ENCODE measurements at places on chromosomes 5 and 9.

GRCh38 chr9:91840469-91840868, 109.6 kb downstream of the ROR2 start:
- DNase-seq = no peak

- no peak for DNase-seq
These were observed 255.3 kb upstream of the SMARCA2 start for GRCh38 chr9:1759771-1760300.

GRCh38 chr5:19534751-19535150, 453.2 kb downstream of the CDH18 start:
- DNase-seq = peak; percentile 57

- DNase-seq = no peak
These were observed 215.1 kb upstream of the NREP start for GRCh38 chr5:111972080-111972479.

GRCh38 chr9:127087836-127088235, 34.6 kb downstream of the ANGPTL2 start:
- no peak for DNase-seq

GRCh38 chr5:94407023-94407422, 211.4 kb downstream of the KIAA0825 start:
- DNase-seq = peak; percentile 1
